CD4-positive, alpha-beta T cell treated with Interleukin-4 for 4 hours (primary cell): ENCODE measurements at places on chromosomes 12 and 14.
A peak's percentile ranks its signal among the peaks of the same experiment; 100 is the strongest.

GRCh38 chr14:98714626-98715425 is 557.2 kb downstream of the BCL11B start:
- DNase-seq = no peak

DNA sequence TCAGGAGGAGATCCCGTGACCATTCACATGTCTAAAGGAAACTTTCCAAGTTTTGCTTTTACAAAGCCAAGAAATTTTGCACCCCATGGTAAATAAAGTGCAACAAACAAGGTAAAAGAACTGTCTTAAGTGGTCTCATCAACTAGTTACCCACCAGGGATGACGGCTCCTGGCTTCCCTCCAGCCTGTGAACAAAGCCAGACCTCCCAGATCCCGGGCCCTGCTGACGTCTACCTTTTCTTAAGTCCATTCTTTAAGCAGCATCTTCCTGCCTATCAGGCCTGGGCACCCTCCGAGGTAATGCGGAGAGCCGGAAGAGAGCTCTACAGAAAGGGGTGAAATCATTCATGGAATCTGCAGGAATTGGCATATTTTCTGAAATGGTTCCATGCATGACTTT is 58.0 kb upstream of the DAAM1 start:
- DNase-seq = no peak

DNA sequence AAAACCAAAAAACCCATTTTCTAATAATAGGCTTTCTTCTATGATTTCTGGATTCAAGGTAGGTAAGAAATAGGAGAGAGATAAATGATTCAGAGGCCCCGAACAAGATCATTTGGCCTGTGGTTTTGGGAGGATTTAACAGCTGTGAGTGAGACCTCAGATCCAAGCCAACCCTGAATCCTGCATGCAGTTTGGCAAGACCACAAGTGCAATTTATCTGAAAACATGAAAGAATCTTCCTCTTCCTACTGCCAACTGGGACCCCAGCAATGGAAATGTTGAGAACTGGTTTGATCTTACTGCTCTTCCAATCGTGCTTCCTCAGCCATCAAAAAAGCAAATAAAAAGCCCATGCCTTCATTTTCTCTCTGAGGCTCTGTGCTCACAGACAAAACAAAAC is 519.7 kb upstream of the TBX3 start:
- DNase-seq = no peak

- no peak for DNase-seq
Observed at GRCh38 chr12:79127271-79127751, 262.7 kb downstream of the SYT1 start.

DNA sequence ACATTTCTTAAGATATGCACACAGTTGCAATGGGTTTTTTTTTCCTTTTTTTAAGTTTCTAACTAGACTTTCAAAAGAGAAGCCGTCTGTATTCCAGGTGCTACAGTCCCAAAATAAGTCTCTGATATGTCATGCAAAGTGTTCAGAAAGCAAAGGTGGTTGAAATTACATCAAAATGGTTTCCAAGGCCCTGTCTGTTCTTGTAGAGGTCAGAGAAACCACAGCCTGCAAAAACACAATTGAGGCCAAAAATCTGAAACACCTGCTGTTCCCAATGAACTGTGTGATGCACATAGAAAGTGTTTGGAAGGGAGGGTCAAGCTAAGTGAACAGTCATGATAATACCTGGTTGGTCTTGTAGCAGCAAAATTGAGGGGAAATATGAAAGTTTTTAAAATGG is 91.0 kb downstream of the VRK1 start:
- DNase-seq = no peak

GRCh38 chr12:66851134-66851533 is 172.3 kb upstream of the GRIP1 start:
- no peak for DNase-seq

- DNase-seq = no peak
Observed at GRCh38 chr14:51069055-51069454, 25.9 kb downstream of the TRIM9 start.

- no peak for DNase-seq
Observed at GRCh38 chr12:108483213-108484059, 31.6 kb upstream of the FICD start.

DNA sequence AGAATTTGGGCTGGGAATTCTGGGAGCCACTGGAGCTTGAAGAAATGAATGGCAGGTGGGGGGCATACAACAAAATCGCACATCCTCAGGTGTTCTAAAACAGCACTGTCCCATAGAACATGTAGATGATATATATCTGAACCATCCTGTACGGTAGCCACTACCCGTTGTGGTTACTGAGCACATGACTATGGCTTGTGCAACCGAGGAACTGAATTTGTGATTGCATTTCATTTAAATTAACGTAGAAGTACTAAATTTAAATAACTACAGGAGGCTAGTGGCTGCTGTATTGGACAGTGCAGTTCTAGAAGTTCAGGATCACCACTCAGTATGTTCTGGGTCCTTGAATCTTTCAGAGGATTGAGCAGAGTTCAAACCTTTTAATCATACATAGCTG is 172.4 kb downstream of the PHETA1 start:
- DNase-seq = no peak

DNA sequence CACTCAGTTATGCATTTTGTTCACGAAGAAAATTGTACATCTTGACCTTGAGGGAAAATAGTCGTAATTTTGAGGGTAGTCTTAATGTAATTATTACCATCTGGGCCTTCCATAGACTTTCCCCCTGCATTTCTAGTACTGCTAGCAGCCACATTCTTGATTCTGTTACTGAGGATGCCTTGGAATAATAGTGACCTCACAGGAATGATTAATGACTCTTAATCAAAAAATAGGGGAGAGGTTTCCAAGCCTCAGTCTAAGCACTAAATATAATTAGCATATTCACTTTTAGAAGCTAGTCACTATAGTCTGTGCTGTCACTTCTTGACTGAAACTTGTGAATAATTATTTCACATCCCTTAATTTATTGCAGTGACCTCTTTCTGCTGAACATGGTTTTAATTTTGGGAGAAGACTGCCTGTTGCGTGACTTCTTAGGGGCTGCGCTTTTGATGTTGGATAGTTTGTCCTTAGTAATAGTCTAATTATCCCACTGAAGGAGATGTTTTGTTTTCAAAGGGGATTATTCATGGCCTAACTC is 400.5 kb downstream of the ADAMTS20 start:
- DNase-seq = no peak

DNA sequence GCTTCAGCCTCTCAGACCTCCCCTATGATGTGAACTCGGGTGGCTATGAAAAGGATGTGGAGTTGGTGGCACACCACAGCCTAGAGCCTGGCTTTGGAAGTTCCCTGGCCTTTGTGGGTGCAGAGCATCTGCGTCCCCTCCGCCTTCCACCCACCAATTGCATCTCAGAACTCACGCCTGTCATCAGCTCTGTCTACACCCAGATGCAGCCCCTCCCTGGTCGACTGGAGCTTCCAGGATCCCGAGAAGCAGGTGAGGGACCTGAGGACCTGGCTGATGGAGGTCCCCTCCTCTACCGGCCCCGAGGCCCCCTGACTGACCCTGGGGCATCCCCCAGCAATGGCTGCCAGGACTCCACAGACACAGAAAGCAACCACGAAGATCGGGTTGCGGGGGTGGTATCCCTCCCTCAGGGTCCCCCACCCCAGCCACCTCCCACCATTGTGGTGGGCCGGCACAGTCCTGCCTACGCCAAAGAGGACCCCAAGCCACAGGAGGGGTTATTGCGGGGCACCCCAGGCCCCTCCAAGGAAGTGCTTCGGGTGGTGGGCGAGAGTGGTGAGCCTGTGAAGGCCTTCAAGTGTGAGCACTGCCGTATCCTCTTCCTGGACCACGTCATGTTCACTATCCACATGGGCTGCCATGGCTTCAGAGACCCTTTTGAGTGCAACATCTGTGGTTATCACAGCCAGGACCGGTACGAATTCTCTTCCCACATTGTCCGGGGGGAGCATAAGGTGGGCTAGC is 7.0 kb upstream of the RPS26 start:
- peak; percentile 31 for DNase-seq

GRCh38 chr12:28425526-28425925 is 235.3 kb downstream of the CCDC91 start:
- no peak for DNase-seq

GRCh38 chr12:27331291-27331926 is 1.2 kb upstream of the BMAL2 start:
- peak; percentile 35 for DNase-seq

GRCh38 chr14:65206448-65207096 is 104.3 kb upstream of the MAX start:
- DNase-seq = peak; percentile 72

GRCh38 chr14:87397499-87397898 is 595.5 kb downstream of the GALC start:
- no peak for DNase-seq

GRCh38 chr14:102821252-102821651 is 44.0 kb downstream of the TRAF3 start:
- DNase-seq = peak; percentile 18

GRCh38 chr12:93582351-93582750 is 9.9 kb downstream of the SOCS2 start:
- DNase-seq = no peak

DNA sequence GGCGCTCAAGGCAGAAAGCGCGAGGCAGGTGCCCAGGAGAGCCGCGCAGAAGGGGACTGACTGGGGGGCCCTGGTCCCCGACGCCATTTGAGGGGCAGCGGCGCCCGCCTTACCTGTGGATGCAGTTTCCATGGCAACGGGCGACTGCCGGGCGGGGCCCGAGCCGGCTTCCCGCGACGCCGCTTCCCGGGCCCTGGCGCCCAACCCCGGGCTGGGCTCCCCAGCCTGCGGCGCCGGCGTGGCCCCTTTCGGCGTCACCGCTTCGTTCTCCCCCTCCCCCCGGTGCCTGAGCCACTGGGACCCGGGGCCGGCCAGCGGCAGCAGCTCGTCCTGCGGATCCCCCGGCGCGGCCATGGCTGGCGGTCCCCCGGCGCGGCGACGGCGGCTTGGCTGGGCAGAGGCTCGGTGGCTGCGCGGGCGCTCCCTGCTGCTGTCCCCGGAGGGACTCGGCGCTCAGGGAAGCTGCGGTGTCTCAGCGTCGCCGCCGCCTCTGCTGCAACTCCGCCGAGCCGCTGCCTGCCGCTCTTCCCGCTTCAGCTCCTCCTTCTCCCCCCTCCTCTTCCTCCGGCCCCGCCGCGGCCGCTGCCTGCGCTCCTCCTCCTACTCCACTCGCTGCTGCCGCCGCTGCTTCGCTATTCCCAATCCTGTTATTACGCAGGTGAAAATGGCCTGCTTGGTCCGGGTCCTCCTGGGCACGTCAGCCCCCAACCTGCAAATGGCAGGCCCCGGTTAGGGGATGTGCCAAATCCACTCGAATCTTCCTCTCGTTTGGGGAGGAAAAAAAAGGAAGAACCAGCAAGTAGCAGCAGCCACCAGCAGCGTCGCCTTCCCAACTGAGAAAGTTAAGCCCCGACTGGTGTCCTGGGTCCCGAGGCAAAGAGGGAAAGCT is at the start of gene RTN1:
TSS of gene RTN1 (minus strand) at position 500 of the 889 bp plus-strand sequence. CDS start at position 354, 146 bp downstream.
- DNase-seq = no peak

DNA sequence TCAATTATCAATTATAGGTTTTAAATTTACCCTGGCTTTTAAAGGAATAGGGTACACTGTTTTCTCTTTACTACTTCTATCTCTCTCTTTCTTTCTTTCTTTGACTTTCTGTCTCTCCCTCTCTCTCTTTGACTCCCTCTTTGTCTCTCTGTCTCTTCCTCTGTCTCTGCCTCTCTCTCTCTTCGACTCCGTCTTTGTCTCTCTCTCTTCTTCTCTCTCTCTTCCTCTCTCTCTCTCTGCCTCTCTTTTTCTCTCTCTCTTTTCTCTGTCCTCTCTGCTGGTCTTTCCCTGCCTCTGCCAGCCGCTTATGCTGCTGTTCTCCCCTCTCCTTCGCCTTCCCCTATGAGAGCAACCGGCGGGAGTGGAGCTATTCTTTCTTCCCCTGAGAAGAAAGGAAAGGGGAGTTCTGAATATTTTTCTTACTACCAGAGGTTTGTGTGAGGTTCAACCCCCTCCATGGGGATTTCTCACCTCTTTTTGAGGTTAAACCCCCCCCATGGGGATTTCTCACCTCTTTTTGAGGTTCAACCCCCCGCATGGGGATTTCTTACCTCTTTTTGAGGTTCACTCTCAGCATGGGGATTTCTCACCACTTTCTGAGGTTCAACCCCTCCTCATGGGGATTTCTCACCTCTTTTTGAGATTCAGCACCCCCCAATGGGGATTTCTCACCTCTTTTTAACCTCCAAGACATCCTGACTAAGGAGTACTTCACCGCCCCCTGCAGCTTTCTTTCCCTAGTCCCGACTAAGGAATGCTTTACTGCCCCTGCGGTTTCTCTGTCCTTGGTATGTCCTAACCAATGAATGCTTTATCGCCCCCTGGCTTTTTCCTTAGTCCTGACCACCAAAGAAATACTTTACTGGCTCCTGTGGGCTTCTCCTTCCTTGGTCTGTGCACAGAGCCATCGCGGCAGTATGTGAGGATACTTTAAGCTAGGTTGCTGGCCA is 27.4 kb upstream of the DDHD1 start:
- DNase-seq = peak; percentile 78

- DNase-seq = no peak
Observed at GRCh38 chr12:61566183-61566582, 694.0 kb upstream of the USP15 start.

DNA sequence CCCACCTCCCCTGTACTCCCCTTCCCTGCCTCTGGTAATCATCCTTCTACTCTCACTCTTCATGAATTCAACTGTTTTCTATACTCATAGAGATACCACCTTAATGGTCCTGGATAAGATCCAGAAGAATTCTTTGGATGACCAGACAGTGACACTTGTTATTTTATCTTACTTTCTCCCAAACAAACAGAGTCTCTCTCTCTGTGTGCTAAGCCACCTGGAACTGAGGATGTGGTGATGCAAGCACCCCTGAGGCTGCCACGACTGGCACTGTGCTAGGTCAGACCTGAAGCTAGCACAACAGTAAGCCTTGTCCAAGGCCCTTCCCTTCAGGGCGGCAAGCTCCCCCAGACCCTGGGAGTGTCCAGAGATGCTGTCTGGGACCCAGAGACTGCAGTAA is 250.2 kb downstream of the C12orf50 start:
- DNase-seq = no peak

GRCh38 chr14:61596990-61597389 is 98.3 kb upstream of the HIF1A start:
- no peak for DNase-seq
